ENCODE measurements at places on chromosomes 6 and 20. TPM values are rescaled to one million over a fixed set of nuclear protein-coding genes. Genes with fewer than 3 reads are reported as not detected.
A peak's percentile ranks its signal among the peaks of the same experiment; 100 is the strongest.

The CST7 gene
- not detected for total RNA-seq

GRCh38 chr6:46255528-46255927 is 84.7 kb upstream of the ENPP5 start:
- DNase-seq, result no peak

DNA sequence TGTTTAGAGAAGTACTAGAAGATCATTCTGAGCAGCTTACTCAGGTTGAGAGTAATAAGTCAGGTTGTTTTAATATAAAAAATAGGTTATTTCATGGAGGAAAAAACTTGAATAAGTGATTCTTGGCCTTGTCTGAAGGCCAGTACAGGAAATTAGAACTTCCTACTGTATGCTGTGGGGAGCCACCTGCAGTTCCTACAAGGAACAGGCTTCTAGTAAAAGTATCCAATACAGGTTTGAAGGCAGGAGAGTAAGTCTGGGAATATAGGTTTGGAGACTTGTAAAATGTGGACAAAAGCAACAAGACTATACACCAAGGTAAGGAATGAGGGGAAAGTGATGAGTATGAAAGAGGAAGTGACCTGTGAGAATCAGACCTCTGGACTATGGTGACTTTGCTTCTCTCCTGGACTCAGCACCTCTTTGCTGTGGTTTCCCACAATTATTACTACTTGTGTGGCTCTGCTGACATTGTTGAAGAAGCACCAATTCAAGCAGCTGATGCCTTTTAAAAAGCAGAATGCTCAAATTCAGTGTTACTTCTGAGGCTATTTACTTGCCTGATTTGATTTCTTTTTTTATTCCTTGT is 278.6 kb downstream of the TBC1D7 start:
- no peak for DNase-seq

- DNase-seq, result no peak
These were observed 75.1 kb upstream of the PTPRK start for GRCh38 chr6:128595544-128595943.

DNA sequence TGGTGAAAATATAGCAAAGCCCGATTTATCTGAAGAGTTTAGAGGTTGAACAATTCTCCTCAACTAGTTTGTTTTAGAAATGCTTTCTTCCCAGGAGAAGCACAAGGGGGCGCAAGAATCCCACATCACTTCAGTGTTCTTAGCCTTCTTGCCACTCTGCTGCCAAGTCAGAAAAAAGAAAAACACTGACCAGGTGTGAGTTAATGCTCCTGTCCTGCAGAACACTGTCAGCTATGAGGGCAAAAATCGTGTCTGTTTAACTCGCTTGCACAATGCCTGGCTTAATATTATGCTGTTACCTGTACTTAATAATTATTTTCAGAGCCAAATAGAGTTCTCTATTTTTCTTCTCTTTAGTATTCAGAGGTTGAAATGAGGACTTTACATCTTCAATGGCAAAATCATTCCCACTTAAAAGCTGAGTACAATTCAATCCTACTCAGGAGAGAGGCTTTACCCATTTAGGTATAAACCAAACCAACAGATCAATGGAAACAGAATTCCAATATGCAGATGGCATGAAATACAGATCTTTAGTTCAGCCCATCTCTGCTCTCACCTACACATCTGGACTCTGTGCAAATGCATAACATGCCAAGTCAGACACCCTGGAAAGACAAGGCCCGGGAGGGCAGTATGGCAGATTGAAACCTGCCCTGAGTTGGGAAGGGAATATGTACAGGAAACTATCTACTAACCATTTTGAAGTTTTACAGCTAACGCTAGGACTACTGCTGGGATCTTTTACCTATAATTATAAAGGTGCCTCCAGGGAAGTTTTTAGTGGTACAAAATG is 71.4 kb upstream of the TULP1 start:
- peak; percentile 70 for DNase-seq

The RSPO4 gene
- total RNA-seq, result 0.95 TPM

GRCh38 chr20:33848391-33848790 is 37.2 kb downstream of the CHMP4B start:
- DNase-seq, result no peak

DNA sequence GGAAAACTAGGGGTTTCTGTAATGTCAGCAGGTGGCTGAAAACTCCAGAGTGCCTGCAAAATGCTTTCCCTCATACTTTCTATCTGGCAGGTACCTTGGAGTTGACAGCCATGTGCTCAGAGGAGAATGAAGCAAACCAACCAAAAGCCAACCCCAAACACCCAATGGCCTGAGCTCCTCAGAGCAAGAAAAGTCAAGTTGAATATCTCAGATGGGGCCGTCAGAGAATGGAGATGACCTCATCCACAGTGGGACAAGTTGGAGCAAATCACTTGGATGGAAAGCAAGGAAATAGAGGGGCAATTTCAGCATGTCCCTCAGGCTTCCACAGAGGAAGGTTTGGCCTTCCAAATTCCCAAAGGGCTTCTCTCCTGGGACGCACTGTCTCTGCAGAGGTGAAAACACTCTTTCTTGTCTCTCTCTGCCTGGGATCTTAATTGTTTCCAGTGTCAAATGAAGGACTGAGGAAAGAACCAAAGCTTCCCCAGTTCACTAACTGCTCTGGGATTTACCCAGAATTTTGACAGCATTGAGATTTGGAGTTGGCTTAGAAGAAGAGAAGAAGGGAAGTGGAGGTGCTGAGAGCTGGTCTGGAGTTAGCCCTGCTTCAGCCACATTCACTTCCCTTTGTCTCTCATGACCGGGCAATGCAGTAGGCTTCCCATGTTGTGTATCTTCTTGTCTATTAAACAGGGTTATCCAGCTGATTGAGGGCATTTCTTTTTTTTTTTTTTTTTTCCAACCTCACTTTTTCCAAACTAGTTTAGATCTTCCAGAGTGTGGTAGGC is 42.2 kb downstream of the PRND start:
- no peak for DNase-seq

GRCh38 chr6:148064406-148065134 is 278.1 kb upstream of the SASH1 start:
- no peak for DNase-seq

DNA sequence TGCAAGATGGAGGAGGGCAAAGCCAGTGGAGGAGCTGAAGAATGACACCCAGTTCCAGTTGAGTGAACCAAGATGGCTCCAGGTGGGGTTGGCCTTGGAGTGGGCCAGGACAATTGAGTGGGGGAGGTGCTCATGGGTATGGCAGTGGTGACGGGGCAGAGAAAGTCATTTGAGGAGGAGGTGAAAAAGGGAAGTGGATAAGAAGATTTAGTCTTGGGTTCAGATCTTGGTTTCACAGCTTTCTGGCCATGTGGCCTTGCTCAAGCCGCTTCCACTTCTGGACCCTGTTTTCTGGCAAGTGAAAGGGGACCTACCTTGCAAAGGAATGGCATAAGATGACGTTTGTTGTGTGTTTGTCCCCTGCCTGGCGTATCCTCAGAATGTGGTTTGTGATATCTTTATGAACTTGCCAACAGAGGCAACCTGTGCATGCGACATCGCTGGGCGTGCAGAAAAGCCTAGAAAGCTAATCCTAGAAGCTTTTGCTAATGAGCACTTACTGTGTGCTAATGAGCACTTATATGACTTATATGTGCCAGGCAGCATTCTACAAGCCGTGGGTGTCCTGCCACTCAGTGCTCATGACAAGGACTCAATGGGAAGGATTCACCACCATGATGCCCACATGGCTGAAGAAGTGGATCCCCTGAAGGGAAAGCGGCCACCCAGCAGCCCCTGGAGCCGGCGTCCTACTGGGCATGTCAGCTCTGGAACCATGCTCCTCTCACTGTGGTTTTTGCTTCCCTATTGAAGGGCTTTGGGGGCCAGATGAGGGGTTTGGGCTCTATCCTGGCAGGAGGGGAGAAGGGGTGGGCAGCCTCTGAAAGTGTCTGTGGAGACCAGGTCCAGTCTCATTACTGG is 23.6 kb upstream of the STX16 start:
- DNase-seq, result no peak

- no peak for DNase-seq
These were observed 98.4 kb upstream of the MAN1A1 start for GRCh38 chr6:119447921-119448320.

The CALHM4 gene
- total RNA-seq, result not detected

GRCh38 chr6:72589096-72589495 is 32.8 kb upstream of the KCNQ5 start:
- no peak for DNase-seq

GRCh38 chr20:47849006-47849405 is 63.7 kb upstream of the SULF2 start:
- DNase-seq, result no peak

GRCh38 chr6:11028959-11029358 is 15.1 kb downstream of the ELOVL2 start:
- DNase-seq, result no peak

The ASIP gene
- total RNA-seq, result not detected

The HNF4A gene
- not detected for total RNA-seq

DNA sequence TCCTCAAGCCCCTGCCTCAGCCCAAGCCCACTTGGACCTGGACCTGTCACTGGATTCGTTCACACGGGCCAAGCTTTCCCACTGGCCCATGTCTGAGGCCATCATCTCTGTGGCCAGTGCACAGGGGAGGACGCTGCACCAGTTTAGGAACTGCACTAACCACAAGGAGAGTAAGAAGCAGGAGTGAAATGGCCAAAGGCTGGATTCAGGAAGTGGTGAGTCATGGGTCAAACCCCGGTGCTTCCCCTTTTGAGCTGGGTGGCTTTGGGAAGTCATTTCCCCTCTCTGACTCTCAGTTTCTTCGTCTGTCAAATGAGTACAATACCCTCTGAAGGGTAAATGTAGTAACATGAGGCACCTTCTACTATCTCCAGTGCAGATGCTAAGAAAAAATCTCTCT is 87.9 kb downstream of the CD40 start:
- no peak for DNase-seq

The SLC22A16 gene
- total RNA-seq, result 0.54 TPM

DNA sequence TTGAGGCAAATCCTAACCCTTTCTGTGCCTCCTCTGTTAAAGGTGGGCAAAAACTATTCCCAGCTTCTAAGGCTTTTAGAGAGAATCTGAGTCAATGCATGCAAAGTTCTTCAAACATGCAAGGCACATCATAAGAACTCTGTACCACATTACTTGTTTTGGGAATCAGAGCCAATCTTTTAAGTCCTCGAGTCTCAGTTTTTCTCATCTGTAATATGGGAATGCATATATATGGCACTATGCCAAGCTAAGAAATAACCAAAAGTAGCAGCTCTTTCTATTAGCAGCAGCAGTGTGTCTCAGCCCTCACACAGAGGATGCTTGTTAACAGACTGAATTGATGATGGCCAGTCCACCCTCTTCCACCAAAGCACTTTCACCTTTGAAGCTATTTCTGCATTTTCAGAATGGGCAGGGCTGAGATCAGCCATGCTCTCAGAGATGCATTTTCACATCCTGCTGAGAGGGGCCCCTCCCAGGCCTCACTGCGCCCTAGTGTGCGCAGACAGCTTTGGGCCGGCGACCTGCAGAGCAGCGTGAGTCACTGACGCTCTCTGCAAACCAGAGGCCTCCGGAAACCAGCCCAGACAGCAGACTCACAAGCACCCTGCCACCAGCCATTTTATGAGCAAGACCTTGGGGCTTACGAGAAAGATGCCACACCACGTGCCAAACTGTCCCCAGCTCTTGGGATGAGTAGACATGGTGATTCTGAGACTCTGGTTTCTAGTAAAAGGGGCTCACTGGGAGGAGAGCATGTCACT is 138.0 kb downstream of the NFATC2 start:
- DNase-seq, result no peak

- no peak for DNase-seq
These were observed 157.8 kb upstream of the TENT5A start for GRCh38 chr6:81909981-81910900.

DNA sequence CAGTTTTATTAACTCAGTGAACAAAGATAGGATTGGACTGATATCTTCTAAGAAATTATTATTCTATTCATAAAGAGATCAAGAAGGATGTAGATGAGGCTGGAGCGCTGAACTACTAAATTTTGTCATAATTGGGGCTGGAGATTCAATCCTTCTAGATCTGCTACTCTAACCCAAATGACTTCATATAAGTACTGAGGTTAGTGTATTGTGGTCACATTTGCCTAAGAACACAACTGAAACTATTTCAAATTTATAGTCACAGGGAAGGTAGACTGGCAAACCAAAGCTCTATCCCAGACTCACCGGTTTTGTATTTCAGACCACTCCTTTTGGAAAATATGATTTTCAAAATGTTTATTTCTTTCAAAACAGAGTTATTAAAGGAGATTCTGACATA is 96.7 kb downstream of the BMP5 start:
- no peak for DNase-seq

- DNase-seq, result no peak
These were observed 1514.8 kb upstream of the DEFB115 start for GRCh38 chr20:29742699-29743100.

GRCh38 chr6:113671421-113671820 is 185.7 kb upstream of the MARCKS start:
- DNase-seq, result no peak

DNA sequence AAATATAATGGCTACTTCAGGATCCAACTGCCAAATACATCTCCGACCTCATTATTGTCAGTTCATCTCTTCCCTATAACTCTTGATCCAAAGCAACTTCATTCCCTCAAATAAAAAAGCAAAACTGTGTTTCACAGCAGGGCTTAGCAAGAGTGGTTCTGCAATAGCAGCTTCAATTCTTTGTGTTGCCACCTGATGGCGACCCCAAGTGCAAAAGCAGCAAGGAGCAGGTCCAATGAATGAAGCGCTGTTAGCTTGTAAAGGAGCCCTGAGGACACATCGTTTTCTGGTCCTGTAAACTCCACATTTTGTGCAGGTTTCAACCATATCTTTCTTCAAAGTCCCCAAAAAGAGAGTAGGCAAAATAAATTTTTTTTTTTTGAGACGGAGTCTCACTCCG is 19.6 kb downstream of the RTN4IP1 start:
- peak; percentile 34 for DNase-seq

The RFX6 gene
- total RNA-seq, result not detected

The FOXO3 gene
- 34.6 TPM for total RNA-seq

GRCh38 chr6:150702675-150703074 is 103.0 kb downstream of the PLEKHG1 start:
- DNase-seq, result no peak

GRCh38 chr6:51855310-51856082 is 231.9 kb downstream of the PKHD1 start:
- peak; percentile 57 for DNase-seq

- no peak for DNase-seq
These were observed 4.5 kb downstream of the TEAD3 start for GRCh38 chr6:35492258-35492973.

- no peak for DNase-seq
These were observed 49.8 kb upstream of the ERVFRD-1 start for GRCh38 chr6:11161031-11161956.

The TRIM15 gene
- not detected for total RNA-seq

The SLC32A1 gene
- 3.4 TPM for total RNA-seq

GRCh38 chr6:158439255-158439654 is 120.6 kb upstream of the TMEM181 start:
- no peak for DNase-seq
